ENCODE measurements at places on chromosomes 2 and 18.

DNA sequence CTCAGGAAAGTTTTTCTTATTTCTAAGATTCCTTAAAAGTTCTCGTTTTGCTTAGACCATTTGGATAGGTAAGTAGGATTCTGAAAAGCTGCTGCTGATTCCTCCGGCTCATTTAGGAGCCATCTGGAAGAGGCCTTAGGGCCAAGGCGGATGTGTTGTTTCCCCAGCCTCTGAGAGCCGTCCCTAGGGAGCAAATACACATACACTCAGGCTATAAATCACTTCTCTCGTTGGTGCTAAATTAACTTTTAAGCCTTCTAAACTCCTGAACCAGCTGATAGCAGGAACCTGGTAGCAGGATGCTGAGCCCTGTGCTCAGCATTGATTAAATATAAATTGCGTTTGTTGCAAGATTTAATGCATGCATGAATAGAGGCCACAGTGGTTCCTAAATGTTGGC lies 109.8 kb downstream of the ADCYAP1 start:
- DNase-seq, result no peak

DNA sequence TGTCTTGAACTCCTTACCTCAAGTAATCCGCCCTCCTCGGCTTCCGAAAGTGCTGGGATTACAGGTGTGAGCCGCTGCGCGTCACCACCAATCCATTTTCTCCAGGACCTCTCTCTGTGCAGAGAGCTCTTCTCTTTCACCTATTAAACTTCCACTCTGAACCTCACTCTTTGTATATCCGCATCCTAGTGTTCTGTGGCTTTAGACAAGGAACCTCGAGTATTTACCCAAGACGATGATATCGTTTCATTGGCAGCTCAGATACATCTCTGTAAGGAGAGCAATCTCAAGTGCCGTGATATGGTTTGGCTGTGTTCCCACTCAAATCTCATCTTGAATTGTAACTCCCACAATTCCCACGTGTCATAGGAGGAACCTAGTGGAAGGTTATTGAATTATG lies 15.1 kb upstream of the WDR33 start:
- DNase-seq, result no peak

DNA sequence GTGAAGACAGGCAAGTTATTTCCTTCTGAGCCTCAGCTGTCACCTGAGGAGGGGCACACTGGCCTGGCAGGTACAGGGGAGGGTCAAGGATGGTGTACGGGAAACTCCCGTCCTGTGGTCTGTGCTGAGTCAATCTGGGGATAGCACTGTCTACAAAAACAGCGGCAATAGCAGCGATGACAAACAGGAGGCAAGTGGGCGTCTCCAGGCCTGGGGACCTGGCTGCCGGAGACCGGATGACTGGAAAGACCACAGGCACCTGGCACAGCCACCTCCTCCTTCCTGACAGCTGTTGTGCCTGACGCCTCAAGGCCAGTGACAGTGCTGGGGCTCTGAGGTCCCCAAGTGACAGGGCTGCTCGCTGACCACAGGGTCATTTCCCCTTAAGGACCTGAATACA lies 202.1 kb upstream of the HS6ST1 start:
- DNase-seq, result peak; percentile 33

- no peak for DNase-seq
Observed at GRCh38 chr2:53856272-53856671, 3.5 kb downstream of the GPR75 start.

DNA sequence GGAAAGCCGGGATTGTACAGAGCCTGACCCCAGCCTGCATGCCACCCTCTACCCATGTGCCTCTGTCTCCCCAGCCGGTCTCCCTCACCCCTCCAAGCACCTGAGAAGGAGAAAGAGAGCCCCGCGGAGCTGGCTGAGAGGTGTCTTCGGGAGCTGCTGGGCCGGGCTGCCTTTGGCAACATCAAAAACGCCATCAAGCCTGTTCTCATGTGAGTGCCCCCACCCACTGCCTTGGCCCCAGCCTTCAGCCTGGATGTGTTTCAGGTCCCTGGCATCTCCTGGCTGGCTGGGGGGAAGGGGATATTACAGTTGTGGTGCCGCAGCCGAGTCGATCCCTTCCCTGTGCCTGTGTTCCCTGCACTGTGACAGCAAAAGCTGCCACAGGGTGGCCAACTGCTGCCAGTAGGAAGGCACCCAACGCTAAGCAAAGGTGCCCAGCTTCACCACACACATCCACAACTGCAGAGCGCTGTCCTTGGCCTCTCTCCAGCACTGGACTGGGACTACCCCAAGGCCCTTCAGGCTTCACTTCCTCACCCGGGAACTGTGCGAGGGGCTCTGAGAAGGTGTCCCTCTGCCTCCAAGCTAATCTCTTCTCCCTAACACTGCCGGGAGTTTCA lies 38.4 kb downstream of the POMC start:
- no peak for DNase-seq

- no peak for DNase-seq
Observed at GRCh38 chr2:240647503-240648154, 22.3 kb downstream of the GPR35 start.

DNA sequence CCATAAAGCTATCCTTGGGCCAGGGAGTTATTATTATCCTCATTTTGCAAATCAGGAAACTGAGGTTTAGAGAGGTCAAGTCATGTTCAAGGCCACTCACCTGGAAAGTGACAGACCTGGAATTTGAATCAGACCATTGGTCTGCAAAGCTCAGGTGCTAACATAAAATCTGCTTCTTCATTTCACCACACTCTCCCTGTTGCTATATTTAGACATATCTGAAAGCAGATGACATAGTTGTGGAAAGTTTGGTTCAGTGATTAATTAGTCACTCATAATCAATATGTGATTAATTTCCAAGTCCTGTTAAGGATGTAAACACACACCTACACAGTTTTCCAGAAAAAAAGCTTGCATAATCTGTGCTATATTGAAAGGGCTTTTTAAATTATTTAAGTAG lies 57.4 kb downstream of the LINC00305 start:
- DNase-seq, result no peak
